ENCODE measurements at places on chromosomes 1 and 21.

GRCh38 chr1:211335522-211336157, 9.0 kb downstream of the TRAF5 start:
- no peak for DNase-seq

DNA sequence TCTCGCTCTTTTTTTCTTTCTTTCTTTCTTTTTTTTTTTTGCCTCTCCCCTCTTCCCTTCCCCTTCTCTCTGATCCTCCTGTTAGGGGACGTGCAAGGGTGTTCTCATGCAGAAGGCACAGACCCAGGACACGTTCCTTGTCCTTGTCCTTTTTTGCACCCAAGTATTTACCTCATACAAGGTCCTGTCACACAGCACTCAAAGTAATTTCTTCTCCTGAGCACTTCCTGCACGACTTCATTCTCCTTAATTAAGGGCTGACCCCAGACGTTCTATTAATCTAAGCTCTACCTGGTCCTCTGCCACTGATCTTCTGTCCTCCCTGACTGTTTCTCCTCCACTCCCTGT, 424 bp upstream of the PCNX2 start:
- DNase-seq, result no peak

- no peak for DNase-seq
Measured at GRCh38 chr21:33384841-33385331, 18.3 kb upstream of the IFNGR2 start.

- no peak for DNase-seq
Measured at GRCh38 chr1:20141001-20141400, 1.9 kb downstream of the PLA2G2F start.

DNA sequence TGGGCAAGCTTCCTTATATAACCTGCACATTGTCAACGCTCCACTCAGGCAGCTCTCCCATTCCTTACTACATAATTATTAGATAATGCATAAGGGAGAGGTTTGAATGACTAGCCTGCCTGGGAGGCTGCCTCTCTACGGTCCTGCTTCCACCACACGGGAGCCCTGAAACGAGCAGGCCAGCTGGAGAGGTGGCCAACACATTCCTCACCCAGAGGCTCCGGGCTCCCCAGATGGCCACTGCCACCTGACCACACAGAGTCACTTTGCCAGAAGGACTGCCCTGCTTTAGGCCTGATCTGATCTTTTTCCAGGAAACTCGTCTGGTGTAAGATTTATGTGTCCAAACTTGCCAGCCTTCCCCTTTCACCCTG, 27.9 kb downstream of the HIVEP3 start:
- no peak for DNase-seq

Data from eye (tissue), 1 donor.